Epithelial cell of proximal tubule (primary cell): ENCODE measurements at places on chromosomes 11 and 22. TPM values are rescaled to one million over a fixed set of nuclear protein-coding genes. Genes with fewer than 3 reads are reported as not detected.

The SLC25A1 gene
- total RNA-seq = 168 and 211 TPM in 2 replicates

The GGTLC3 gene
- total RNA-seq = not detected in 2 replicates

The PHOX2A gene
- total RNA-seq = not detected in 2 replicates

DNA sequence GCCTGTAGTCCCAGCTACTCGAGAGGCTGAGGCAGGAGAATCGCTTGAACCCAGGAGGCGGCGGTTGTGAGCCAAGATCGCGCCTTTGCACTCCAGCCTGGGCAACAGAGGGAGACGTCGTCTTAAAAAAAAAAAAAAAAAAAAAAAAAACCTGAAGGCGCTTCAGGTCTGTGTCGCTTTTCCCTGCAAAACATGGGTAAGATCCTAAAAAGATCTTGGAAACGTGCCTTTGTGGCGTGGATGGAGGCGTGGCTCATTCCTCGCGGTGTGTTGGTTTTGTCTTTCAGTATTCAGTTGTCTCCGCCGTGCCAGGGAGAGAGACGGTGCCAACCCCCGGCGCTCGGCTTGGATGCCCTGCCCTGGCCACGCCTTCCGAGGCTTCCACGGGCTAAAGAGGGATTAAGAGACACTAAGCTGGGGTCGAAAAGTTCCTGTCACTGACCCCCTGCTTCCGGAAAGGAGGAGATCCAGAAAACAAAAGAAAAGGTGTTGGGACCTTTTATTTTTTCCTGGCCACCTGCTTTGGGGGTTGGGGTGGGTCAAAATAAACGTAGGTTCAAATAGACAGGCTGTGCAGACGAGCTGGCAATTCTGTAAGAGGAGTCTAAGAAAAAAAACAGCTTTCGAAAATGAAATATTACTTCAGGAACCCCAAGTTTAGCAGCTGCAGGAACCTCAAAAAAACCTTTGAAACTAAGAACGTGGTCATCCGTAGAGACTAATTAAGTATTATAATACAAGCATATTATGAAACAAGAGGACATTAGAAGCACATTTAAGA lies 1.1 kb upstream of the SLC35F2 start:
- no peak for DNase-seq

- no peak for DNase-seq
These were observed 8.2 kb upstream of the SCUBE2 start for GRCh38 chr11:9099617-9100016.

- DNase-seq = no peak
These were observed 23.5 kb upstream of the SPTY2D1 start for GRCh38 chr11:18657673-18658072.

GRCh38 chr11:17463546-17464174 lies 13.0 kb downstream of the ABCC8 start:
- no peak for DNase-seq

GRCh38 chr11:77442394-77443053 lies 31.4 kb downstream of the PAK1 start:
- no peak for DNase-seq

- DNase-seq = no peak
These were observed 143.6 kb downstream of the TEAD1 start for GRCh38 chr11:12817681-12818332.

DNA sequence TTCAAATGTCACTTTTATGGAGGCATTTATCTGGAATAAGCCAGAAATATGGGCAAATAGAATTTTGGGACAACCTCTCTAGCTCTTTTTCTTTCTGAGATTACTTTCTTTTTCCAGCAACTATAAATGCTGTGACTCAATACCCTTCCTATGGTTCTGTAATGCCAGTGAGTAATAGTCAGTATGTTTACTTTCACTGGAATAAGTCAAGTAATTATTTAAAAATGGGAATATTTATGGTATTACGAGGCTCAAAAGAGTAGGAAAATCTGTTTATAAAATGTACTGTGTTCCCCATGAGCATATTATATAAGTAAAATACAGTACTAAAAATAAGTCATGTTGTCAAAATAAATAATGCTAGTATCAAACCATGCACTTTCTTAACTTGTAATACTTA lies 750.5 kb downstream of the LUZP2 start:
- DNase-seq = no peak

GRCh38 chr22:17890892-17891291 lies 116.6 kb upstream of the BID start:
- no peak for DNase-seq

DNA sequence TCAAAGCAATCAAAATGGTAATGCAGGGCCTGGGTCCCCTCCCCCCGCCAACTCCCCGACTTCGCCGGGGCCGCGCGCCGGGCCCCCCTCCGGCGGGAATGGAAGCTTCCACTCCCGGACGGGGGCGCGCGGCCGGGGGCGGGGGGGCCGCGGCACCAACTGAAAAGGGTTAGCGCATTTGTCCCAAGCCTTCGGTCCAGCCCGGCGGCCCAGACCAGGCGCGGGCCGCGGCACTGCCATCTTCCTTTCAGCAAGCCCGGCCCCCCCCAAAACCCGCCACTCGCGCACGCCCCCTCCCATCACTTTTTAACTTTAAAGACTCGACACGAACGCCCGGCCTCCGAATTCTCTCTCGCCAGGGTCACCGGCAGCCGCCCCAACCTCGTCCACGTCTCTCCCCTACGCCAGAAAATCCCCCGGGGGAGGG lies 2.8 kb downstream of the PHF21B start:
- no peak for DNase-seq

- no peak for DNase-seq
These were observed 32.2 kb upstream of the AQP11 start for GRCh38 chr11:77557553-77557952.

DNA sequence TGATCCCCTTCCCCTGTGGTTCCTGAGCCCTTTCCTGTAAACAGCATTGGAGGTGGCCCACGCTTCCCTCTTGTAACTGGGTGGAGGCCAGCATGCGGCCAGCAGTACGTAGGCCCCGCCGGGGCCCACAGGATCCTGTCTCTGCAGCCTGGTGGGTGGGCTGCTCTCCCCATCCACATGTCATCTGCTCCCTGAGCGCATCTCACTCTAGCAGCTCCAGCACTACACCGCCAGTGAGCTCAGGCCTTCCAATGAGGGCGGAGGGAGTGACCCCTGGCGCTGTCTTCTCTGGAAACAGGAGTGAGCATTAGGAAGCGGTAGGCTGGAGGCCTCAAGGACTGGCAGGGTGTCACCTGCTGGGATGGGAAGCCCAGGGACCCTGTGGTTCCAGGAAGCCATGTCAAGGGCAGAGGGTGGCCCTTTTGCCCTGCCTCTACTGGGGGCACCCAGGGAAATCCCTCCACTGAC lies 363.9 kb downstream of the TBC1D22A start:
- DNase-seq = no peak
